ENCODE measurements at places on chromosomes 11 and 22.

- no peak for DNase-seq
These were observed 21.9 kb upstream of the EIF3D start for GRCh38 chr22:36550701-36551495.

GRCh38 chr22:24541681-24542515 is 13.0 kb downstream of the GUCD1 start:
- no peak for DNase-seq

DNA sequence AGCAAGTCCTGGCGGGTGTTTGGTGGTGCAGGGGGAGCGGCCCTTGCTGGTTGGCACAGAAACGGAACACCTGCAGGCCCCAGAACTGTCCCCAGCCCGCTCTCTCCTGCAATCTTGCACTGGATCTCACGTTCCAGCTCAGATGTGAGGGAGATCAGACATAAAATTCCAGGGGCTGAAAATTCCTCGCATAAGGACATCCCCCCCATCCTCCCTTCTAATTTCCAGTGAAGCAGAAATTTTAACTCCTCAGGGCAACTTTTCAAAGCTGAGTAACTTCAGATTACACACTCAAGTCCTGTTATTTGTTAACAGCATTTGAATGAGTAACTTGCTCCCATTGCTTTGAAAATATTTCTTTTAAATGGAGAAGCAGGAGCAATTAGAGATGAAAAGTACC is 40.3 kb upstream of the RASSF10 start:
- DNase-seq = no peak

DNA sequence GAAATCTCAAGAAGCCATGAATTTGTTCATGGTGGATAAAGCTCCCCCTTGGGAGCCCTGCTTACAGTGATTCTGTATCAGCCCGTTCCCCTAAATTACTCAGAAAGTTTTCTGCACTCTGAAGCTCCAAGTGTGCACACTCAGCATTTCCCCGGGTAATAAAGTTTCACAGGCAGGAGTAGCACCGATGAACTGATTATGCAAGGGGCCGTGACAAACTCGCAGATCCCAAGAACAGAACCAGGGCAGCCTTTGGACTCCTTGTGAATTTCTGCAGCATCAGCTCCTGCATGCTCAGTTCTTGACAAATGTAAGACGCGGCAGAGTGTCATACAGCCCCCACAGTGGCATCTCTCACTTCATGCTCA is 73.5 kb downstream of the COMMD9 start:
- no peak for DNase-seq

DNA sequence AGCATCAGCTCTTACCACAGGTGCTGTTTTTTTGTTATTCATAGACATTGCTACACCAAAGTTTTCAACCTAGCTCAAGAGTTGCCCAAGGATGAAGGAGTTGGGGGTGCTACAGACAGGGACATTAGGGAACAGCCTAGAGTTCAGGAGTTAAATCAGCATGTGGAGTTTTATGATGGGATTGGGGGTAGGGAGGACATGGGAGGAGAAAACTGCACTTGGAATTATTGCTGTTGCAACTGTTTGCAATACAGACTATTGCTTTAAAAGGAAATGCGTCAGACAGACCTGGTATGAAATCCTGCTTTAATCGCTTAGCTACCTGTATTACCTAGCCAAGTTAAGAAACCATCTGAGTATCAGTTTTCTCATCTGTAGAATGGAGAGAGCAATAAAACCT is 6.3 kb downstream of the TMA7B start:
- DNase-seq = no peak

DNA sequence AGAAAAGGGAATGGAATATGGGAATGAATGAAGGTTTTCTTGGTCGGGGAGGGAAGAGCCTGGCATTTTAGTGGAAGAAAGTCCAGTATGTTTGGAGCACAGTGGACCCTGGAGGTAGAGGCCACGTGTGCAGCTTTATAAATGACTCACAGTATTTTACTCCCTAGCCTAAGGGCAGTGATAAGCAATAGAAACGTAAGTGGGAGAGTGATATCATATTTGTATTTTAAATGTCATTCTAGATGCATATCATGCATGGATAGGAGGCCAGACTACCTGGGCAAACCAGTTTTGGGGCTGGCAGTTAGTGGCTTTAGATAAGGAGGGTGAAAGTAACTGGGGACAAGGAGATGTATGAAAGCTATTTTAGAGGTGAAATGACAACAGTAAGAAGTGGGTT is 174.1 kb downstream of the ARHGAP42 start:
- no peak for DNase-seq

DNA sequence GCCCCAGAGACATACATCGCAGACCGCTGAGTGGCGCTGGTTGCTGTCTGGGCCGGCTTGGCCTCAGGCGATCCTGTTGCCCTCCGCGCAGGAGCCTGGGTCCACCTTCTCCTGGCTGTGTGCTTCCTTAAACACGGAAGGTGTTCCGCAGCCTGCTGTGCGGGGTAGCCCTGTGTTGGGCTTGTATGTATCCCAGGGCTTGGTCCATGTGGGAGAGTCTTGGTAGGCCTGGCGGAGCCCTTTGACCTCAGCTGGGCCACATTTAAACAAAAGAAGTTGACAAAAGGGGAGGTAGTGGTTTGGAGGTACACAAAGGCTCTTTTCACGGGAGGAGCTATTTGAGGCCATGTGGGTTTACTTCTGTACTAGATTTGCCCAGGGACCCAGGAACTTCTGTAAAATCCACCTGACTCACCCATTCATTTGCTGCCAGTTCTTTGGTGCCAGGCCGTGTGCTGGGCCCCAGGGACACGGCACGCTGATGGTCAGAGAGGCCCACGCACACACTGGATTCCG is 11.0 kb upstream of the GRAMD4 start:
- DNase-seq = no peak

GRCh38 chr11:9962722-9963121 is 298.8 kb downstream of the SWAP70 start:
- DNase-seq = no peak

DNA sequence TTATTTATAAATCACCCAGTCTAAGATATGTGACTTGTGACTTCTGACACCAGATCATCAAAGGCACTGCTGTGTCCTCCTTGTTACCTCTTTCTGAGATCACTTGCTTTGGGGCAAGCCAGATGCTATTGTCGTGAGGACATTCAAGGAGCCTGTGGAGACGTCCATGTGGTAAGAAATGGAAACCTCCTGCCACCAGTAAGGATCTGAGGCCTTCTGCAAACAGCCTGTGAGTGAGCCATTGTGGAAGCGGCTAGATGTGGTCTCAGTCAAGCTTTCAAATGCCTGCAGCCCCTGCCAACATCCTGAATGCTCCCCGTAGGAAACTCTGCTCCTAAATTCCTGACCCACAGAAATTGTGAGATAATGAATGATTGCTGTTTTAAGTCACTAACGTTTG is 11.7 kb upstream of the RDX start:
- no peak for DNase-seq

DNA sequence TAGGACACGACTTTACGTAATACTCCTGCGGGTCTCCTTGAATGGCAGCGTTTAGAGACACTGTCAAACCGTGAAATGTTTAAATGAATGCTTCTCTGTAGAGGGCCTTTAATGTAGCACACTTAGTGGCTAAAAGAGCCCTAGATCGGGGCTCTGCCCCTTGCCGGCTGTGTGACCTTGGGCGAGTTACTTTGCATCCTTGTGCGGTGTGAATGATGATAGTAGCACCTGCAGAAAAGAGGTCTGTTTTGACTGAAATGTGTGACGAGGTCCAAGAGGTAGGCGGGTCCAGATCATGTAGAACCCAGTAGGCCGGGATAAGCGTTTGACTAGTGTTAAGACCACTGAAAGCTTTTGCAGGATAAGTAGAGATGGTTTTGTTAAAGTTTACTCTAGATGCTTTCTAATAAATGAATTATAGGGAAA is 866 bp downstream of the MED17 start:
- DNase-seq = no peak

All from CD8-positive, alpha-beta memory T cell (primary cell).